ENCODE measurements at places on chromosomes 1 and 21.

- peak; percentile 59 for DNase-seq
These were observed 3.5 kb downstream of the MINDY1 start for GRCh38 chr1:151003180-151003579.

- DNase-seq, result no peak
These were observed 1.3 kb upstream of the SELP start for GRCh38 chr1:169631249-169631648.

- DNase-seq, result no peak
These were observed 37.3 kb downstream of the ATF3 start for GRCh38 chr1:212645546-212646543.

DNA sequence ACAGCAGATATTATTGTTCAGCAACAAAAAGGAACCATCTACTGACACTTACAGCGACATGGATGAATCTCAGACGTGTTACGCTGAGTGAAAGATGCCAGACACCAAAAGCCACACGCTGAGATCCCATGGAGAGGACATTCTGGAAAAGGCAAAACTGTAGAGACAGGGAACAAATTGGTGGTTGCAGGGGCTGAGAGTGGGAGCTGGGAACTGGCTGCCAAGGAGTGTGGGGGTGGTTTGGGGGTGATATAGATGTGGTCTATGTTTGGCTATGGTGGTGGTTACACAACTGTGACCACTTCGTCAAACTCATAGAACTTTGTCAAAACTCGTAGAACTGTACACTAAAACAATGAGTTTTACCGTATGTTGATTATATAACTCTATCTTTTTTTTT lies 57.7 kb downstream of the RIPK4 start:
- no peak for DNase-seq

DNA sequence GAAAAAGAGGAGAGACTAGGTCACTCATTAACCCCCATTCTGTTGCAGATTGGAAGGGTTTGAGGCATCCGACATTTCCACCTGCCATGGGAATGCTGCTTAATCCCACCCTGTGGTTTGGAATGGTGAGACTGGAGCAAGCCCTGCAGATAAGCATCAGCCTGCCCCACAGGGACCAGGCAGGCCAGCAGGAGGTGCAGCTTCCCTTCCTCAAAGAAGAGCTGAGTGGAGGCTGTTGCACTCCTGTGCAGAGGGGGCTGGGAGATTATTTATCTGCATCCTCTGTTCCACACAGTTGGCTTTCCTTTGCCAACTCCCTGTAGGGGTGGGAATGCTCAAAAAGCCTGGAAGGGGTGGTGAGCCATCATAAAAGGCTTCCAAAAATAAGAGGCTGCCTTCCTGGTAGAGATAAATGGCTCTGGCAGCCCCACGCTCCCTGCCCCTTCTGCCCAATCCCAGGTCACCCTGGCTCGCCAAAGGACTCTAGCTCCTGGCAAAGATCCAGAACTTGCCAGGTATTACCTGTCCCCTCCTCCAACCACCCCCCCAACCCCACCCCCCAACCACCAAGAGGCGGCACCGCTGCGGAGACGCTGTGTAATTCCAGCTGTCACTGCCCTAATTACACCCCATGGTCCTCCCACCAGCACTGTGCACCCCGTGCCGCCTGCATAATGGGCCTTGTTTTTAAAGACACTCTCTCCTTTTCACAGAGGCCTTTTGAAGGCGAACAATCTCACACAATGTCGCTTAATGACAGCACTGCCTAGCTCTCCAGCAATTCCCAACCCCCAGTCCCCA lies 83.0 kb upstream of the ZC3H12A start:
- DNase-seq, result no peak

- no peak for DNase-seq
These were observed 199.8 kb downstream of the CRB1 start for GRCh38 chr1:197467881-197468280.

GRCh38 chr1:165350840-165351239 lies 5.7 kb downstream of the LMX1A start:
- DNase-seq, result no peak

GRCh38 chr1:213083112-213083445 lies 32.0 kb downstream of the RPS6KC1 start:
- DNase-seq, result no peak

DNA sequence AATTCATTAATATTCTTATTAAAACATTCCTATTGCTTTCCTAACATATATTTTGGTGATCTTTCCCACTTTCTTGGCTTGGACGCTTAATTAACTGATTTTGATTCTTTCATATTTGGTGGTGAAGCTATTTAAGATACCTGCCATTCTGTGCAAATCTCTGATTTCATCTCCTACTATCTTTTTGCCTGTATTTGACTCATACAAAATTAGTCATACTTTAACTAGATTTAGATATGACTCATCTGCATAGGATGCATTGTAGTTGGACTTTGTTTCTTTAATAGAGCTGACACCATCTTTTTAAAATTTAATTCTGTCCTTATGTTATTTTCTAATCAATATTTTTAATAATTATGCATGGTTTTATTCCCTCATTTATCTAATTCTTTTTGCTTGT lies 93.8 kb upstream of the PLPPR4 start:
- no peak for DNase-seq

GRCh38 chr1:169060919-169061639 lies 45.4 kb upstream of the ATP1B1 start:
- DNase-seq, result peak; percentile 39

DNA sequence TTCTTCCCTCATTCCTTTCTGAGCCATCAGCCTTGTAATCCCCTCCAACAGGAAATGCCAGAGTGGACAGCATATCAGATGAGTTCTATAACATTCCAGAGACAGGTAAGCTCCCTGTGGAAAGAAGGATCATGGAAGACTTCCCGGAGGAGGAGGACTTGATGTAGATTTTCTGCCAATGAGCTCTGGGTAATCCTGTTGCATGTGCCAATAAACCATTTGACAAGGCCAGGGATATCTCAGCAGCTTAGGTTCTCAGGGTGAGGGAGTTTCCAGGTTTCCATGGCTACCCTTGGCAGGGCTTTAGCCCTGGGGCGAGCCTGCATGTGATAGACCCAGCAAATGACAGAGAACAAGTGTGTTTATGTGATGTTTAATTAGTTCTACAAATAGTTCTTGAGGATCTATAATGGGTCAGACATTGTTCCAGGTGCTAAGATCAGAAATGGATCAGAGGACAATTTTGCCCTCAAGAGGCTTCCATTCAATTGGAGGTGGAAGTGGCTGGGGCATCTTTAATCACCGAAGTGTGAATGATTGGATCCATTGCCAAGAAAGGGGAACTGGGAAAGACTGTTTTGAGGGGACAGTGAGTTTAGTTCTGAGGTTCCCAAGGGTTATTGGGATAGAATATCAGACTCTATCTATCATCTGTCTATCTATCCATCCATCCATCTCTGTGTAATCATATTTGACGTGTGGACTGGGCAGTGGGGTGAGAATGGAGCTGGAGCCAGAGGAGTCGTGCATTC lies 6.9 kb downstream of the PLA2G5 start:
- DNase-seq, result no peak

GRCh38 chr1:113895098-113895497 lies 7.7 kb upstream of the BCL2L15 start:
- no peak for DNase-seq

DNA sequence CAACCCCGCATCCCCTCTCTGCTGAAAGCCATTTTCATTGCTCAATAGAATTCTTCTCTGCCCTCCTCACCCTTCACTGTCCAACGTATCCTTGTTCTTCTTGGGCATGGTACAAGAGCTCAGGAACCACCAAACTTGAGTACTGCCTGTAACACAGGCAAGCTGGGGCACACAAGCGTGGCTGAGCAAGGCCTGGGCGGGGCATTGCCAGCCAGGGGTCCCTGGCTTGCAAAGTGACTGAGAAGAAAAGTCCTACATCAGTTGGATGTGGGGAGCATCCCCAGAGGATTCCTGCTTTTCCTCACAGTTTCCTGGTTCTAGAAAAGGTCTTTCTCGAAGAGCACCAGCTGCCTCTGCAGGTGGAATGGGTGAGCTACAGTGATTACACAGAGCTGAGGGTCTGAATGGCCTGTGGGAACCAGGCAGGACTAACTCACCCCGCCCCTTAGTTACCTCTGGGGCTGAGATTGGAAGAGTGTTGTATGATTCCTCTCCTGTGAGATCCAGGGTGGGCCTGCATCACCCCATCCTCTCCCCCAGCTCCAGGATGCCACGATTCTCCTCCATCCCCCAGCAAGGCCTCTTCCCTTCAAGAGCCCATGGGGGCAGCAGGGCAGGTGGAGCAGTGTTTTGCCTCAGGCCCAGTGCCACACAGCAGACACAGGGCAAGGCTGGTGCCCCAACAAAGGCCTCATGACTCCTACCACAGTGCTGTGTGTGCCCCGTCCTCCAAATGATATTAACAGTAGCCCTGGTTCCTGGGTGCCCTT lies 121.9 kb downstream of the MATN1 start:
- DNase-seq, result no peak

GRCh38 chr21:38330666-38331065 lies 73.9 kb downstream of the KCNJ15 start:
- no peak for DNase-seq

GRCh38 chr1:85573322-85573721 lies 7.2 kb upstream of the CCN1 start:
- DNase-seq, result no peak

DNA sequence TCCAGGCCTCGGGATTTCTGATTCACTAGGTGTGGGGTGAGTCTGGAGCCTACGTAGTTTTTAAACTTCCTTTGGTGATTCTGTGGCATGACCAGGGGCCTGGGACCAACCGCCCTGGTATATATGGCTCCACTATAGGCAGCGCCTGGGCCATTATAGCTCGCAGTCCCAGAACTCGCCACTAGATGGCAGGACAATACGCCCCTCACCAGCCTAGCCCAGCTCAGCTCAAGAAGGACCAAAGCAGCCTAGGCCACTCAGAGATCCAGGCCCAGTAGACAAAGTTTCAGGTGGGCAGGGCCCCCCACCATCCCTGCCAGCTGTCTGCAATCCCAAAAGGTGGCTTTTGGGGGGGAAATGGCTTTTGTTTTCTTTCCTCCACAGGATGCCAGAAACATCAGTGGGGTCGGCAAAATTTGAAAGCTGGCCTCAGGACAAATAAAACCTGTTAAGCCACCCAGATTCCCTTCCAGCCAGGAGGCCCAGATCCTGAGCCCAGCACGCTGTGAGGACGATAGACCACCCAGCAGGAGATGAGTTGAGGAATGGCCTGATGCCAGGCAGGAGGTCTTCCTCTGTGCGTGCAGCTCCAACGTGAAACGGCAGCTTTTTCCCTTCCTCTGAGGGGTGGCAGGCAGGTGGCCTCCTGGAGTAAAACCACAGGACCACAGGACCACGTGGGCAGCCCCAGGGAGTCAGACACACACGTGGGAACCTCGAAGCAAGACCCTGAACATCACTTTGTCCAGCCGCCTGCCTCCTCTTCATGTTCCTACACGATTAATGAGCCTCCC lies 24.8 kb upstream of the TMEM51 start:
- peak; percentile 20 for DNase-seq

DNA sequence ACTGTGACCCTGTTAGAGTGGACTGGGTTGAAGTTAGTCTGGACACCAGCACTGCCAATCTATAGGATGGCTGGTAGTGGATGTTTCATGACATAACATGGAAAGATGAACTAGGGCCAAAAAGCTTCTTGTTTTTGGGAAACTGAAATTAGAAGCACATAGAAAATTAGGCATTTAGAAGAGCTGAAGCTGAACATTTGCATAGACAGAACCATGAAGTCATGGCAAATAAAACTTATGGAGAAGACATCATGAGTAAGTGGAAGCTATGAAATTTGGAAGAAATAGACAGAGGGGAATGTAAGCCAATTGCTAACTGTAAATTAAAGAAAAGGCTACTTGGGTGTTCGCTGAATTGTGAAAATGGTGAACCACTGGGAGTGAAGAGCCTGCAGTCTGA lies 2.7 kb upstream of the S100A11 start:
- DNase-seq, result no peak

- no peak for DNase-seq
These were observed 142.3 kb upstream of the COL6A1 start for GRCh38 chr21:45839274-45839673.

- DNase-seq, result peak; percentile 88
These were observed 27.7 kb downstream of the PADI3 start for GRCh38 chr1:17276568-17276967.

- no peak for DNase-seq
These were observed 5.3 kb upstream of the NAXE start for GRCh38 chr1:156586323-156586722.

DNA sequence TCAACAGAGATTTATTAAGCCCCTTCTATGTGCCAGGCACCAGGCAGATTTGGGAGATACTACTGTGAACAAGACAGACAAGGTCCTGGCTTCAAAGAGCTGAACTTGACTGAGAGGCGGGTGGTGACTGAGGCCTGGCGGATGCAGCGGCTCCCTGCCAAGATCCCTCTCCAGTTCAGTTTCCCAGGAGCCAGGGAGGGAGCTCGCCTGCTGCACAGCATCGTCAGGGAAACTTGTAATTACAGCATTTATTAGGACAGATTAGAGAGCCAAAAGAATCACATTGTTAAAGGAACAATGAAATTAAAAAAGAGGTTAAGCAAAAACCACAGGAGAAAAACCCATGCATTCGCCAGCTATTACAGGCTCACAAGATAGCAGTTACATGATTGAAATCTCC lies 55.3 kb downstream of the ETS2 start:
- DNase-seq, result no peak

- no peak for DNase-seq
These were observed 122.7 kb downstream of the HMGB4 start for GRCh38 chr1:33986390-33987095.

GRCh38 chr1:244998717-244999346 lies 134.5 kb upstream of the HNRNPU start:
- no peak for DNase-seq

GRCh38 chr1:176905648-176906047 lies 258.9 kb downstream of the ASTN1 start:
- no peak for DNase-seq

DNA sequence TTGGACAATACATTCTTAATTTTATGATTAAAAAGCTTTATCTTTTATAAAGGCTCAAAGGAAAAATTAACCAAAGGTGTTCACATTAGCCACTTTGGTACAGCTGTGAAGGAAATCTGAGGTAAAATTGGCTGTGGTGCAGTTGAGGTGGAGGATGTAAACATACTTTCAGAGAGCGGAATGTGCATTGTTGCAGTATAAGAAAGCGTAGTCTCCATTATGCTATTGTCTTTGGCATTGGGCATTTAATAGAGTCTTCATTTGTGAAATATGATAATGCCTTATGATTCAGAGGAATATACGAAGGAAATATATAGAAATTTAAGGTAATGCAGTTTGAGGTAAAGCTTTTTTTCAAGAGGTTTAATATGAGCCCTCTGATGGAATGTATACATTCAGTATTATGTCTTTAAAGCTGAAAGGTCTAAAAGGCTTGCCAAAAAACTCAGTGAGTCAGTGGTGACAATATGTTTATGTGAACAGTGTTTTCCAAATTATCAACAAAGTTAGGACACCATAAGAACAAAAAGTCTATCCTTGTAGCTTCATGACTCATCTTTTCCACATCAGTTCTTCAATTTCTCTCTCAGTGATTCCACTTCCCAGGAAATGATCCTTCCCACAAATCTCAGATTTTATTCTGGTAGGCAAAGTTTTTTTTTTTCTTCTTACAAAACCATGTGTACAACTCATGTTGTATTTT lies 26.9 kb upstream of the DDR2 start:
- DNase-seq, result no peak

- no peak for DNase-seq
These were observed 768.0 kb upstream of the TMPRSS15 start for GRCh38 chr21:19171585-19171984.

Measured in AML-193 (cell line).